ENCODE measurements at places on chromosomes 11 and 22.

- no peak for DNase-seq
Observed at GRCh38 chr11:122154227-122154626, 38.2 kb upstream of the BLID start.

- no peak for DNase-seq
Observed at GRCh38 chr11:133081730-133082452, 450.4 kb downstream of the OPCML start.

DNA sequence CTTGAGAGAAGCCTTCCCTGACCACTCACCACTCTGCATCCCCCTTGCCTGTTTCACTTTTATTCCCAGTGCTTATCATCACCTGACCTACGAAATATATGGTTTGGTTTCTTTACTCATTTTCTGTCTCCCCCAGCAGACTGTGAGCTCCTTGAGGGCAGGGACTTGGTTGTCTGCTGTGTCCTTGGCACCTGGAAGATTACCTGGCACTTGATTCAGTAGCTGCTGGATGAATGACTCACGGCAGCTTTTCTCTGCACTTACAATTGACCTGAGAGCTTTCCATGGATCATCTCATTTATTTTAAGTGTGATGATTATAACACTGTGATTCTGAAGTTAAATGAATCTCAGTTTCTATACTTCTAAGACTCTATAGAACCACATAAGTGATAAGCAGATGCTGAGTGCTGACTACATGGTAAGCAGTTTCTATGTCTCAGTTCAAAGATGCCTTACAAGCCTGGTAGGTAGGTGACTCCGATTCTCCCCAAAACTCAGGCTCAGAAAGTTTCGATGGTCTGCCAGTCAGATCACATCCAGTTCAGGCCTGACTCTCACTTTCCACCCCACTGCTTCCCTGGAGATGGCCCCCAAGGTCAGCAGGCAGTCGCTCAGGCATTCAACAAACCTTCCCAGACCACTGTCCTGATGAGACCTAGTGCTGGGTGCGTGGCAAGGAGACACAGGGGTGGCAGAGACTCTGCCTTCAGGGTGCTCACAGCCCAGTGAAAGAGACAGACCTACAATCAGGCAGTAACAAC is 11.6 kb downstream of the IL2RB start:
- no peak for DNase-seq

GRCh38 chr11:65141896-65142494 is 7.7 kb upstream of the SYVN1 start:
- no peak for DNase-seq

DNA sequence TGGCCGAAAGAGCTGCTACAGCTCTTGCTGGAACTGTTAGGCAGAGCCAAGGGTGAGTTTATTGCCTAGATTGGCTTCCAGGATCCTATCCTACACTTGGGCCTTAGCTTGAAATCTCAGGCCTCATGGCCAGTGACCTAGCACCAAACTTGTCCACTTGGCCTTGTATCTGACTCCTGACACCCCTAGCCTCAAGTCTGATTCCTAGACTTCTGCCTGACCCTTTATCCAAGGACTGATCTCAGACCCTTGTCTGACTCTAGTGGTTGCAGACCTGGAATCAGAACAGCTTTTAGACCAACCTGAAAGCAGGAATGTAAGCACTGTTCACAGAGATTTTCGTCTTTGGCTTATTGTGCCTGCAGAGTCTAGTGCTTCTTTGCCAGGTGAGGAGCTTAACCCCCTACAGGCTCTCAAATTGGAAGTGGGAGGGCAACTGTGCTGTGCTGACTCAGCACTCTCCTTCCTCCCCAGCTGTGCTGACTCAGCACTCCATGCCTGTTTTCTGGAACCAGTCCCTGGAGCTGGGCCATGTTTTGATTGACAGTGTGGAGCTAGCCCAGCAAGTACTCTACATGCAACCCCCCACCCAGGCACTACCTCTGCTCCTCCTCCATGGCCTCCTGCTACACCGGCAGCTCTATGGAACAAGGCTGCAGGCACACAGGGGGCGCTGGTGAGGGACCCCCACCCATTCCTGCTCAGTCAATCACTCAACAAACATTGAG is 35.1 kb downstream of the RRP8 start:
- DNase-seq = peak; percentile 13

DNA sequence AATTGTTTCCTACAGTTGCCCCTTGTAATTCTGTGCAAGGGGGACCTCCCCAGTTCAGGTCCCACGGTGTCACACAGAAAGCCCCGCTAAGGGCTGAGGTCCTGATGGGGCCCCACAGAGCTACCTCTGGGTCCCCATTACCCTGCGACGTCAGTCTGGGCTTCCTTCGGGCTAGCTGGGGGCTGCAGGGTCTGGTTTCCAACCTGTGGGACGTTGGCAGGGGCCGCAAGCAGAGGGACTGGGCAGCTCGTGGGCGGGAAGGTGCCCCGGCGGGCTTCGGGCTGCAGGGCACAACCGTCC is 698 bp downstream of the SLC37A4 start:
- DNase-seq = no peak

GRCh38 chr11:2169005-2169378 is 2.6 kb downstream of the TH start:
- DNase-seq = no peak

DNA sequence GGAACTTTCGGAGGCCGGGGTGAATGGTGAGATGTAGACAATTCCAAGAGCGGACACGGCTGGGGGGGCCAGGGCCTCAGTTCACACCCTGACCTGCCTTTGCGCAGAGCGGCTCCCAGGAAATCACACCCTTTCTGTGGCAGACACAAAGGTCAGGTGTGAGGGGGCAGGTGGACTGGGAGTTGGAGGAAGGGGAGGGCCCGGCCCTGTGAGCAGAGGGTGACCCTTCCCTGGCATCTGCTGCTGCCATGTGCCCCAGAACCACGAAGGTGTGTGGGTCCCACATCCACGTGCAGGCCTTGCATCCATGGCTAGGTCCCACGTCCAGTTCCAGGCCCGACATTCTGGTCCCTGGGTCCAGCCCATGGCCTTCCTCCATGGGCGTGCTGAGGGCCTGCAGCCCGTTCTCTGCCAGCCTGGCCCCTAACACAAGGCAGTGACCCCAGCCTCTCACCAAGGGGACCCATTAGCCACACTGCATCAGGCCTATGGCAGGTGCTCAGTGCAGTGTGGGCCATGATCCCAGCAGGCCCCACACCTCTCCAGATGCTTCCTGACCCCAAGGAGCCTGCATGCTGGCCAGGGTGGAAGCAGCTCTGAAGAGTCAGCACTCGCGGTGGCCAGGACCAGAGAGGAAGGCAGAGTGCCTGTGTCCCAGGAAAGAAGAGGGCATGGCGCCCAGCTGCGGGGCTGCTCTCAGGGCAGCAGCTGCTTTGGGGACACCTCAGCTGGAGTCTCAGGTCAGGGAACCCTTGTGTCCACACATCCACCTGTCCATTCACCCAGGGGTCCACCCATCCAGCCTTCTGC is 18.9 kb upstream of the PIM3 start:
- no peak for DNase-seq

DNA sequence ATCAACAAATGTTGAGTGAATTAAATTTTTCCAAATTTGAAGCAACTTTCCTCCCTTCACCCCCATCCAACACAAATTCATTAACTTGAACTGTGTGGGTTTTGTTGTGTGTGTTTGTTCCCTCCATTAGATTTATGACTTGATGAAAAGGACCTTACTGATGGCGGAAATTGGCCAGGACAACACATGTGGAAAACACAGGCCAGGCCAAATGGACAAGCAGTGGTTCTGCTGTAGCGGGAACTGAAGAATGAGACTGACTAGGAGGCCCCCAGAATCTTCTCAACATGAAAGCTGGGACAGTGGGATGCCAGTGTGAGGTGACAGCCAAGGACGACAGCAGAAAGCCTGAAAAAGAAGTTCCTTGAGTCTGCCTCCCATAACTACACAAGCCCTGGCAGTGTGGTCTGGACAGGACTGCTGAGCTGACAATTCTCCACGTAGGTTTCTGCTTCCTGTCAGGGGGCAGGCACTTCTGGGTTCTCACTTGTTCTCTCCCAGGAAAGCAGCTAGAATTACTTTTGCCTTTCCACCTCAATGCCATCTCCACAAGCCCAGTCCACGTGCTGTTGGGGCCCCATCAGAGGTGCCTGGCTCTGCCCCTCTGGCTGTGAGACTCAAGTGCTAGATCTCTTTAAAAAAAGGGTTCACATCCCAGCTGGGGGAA is 94.3 kb downstream of the ETS1 start:
- DNase-seq = no peak

GRCh38 chr11:119491753-119492510 is 69.0 kb upstream of the THY1 start:
- peak; percentile 95 for DNase-seq

- DNase-seq = no peak
Observed at GRCh38 chr11:16985297-16985696, 28.9 kb downstream of the PLEKHA7 start.

GRCh38 chr22:31585161-31585859 is 76.7 kb downstream of the PISD start:
- DNase-seq = no peak

GRCh38 chr11:117877120-117877784 is 794 bp upstream of the FXYD6 start:
- no peak for DNase-seq

GRCh38 chr11:115961159-115962003 is 457.2 kb upstream of the CADM1 start:
- DNase-seq = no peak

- DNase-seq = peak; percentile 68
Observed at GRCh38 chr22:20238536-20238900, 29.6 kb downstream of the RTN4R start.

DNA sequence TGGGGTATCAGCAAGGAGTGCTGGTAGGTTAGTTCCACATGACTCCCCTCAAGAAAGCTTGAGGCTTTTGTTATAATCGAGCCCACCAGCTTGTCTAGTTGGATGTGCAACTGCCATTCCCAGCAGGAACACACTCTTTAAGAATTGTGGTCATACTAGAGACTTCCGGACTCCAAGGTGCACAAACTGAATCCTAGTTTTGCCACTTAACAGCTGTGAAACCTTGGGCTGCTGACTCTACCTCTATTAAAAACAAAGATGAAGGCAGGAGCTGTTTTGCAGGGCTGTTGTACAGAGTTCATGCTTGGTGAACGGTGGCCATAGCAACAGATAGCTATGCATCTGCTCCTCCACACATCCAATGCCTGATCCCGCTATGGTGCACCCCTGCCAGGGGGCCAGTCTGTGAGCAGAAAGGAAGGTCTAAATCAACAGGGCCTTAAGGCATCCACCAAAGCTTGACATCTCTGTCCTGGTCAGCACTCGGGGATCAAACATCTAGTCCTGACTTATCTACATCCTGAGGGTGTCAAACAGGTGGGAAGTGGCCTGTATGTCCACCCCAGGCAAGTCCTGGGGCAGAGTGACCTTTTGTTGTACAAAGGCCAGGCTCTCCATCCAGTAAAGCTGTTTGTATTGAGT is 36.4 kb downstream of the DKK3 start:
- DNase-seq = no peak

GRCh38 chr22:17943533-17944249 is 80.7 kb downstream of the MICAL3 start:
- no peak for DNase-seq

DNA sequence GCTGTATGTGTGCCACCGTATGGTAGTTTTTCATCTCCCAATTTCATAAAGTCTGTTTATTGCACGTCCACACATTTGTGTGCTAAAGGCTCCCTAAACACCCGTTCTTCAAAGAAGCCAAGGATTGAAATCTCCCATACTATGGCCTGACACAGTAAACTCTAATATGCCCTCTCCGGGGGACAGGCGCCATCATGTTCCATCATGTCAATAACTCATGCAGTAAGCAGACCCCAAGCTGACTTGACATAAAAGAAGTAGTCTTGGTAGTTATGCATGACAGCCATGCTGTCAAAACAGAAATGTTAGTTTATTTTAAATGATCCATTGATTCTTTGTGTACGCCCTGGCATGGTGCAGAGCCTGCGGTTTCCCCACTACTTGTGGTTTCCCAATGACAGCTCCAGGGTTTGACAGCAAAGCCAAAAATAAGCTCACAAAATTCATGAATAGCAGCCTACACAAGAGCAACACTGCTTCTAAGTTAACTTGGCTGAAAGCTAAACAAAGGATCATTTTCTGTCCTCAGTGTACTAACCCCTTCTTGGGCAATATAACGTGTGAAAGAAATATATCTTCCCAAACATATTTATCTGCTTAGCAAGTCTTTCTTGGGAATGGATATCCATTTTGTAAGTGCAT is 56.5 kb upstream of the CABP7 start:
- DNase-seq = no peak

- DNase-seq = no peak
Observed at GRCh38 chr11:119730789-119731386, 1.9 kb upstream of the NECTIN1 start.

DNA sequence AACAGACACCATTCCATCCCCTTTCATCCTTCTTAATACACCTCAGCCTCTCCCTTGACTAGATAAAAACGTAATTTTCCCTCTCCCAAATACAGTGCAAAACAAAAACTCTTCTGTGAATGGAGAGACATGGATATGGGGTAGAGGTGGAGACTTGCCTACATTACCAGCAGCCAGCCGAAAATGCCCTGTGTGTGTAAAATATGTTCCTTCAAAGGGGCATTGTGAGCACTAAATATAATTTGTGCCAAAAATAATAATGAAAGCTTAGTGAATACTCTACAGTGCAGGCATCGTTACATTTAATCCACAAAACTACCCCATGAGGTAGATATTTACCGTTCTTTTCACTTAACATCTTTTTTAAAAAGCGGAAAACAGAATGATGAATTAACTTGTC is 1.0 kb upstream of the TRIM44 start:
- DNase-seq = no peak

GRCh38 chr11:96424693-96425092 is 34.9 kb downstream of the JRKL start:
- no peak for DNase-seq

GRCh38 chr22:32888976-32889375 is 87.5 kb downstream of the TIMP3 start:
- no peak for DNase-seq

- no peak for DNase-seq
Observed at GRCh38 chr11:12175694-12176241, 65.4 kb downstream of the MICAL2 start.

DNA sequence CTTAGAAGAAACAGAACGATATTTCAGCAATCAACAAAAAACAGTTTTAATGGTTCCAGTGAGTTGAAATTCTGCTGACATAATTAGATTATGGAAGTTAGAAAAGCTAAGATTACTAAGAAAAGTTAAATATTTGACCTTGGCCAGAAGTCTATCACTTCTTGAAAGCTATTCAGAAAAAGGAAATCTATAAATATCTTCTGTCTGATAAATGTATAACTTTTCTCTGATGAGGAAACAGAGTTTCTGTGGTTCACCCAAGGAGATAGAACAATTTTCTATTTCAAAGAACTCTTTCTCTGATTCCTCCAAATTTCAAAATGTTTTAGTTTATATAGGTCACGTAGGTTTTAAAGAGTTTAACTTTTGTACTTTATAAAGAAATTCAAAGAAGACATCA is 438.4 kb upstream of the CHORDC1 start:
- DNase-seq = no peak

- no peak for DNase-seq
Observed at GRCh38 chr22:25741692-25742626, at the start of gene MYO18B. MYO18B (plus strand) TSS chr22:25742188; CDS start chr22:25761093, 18,905 bp downstream.

DNA sequence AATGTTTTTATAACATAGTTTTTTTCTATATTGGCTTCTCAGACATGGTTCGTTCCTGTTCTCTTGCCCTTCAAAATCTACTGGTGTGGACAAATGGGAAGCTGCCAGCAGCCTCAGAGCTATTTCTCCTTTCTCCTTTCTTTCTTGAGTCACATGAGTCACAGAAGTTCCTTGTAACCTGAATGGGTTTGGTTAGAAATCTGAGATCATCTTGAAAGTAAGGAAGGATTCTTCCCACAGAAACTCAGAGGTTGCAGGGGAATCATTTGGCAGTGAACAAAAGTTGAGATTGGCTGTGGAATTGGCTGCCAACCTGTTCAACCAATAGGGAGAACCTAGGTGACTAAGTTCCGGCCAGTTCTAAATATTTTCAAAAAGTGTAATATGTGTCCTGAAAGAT is 12.5 kb downstream of the PLET1 start:
- DNase-seq = no peak
